ENCODE measurements at places on chromosomes 2 and 18.

- H3K36me3 ChIP-seq, result no peaks in the 10 kb centered on the region
- H3K4me1 ChIP-seq, result no peaks in the 10 kb centered on the region
- H3K27ac ChIP-seq, result no peak overlapping the region
Measured at GRCh38 chr2:102313025-102313424, 1.7 kb downstream of the IL1RL1 start.

DNA sequence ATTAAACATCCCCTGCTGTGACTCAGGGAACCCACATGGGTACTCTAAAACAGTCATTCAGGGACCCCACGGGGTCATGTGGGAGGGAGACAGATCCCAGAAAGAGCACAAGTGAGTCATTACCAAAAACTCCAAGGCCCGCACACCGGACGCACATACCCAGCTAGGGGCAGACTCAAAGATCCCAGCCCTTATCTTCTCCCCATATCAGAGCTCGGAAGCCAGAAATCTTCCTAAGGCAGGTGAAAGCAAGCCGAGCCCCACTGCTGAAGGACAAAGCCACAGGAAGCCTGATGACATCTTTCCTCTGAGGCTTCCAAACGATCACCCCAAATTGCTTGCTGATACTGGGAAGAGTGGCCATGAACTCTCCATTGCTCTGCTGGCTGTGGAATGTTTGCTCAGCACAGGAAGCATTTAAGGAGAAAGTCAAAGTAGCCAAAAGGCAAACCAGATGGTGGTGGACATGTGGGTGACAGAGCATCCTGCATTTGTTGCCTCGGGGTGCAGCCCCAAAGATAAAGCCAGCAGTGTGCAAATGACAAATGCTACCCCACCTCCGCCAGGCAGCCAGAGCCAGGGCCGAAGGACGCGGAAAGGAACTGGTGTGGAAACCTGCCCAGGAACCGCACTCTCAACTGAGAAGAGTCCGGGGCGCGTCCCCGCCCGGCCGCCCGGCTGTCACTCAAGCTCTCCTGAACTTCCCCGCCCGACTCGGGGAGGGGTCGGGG lies 784 bp downstream of the ACTR1B start:
- peaks cover 5% of the 10 kb centered on the region for H3K36me3 ChIP-seq
- H3K27me3 ChIP-seq, result no peaks in the 10 kb centered on the region
- peaks cover 16% of the 10 kb centered on the region for H3K4me1 ChIP-seq
- DNase-seq, result peak; percentile 78
- H3K4me3 ChIP-seq, result peak overlapping the region; percentile 81

DNA sequence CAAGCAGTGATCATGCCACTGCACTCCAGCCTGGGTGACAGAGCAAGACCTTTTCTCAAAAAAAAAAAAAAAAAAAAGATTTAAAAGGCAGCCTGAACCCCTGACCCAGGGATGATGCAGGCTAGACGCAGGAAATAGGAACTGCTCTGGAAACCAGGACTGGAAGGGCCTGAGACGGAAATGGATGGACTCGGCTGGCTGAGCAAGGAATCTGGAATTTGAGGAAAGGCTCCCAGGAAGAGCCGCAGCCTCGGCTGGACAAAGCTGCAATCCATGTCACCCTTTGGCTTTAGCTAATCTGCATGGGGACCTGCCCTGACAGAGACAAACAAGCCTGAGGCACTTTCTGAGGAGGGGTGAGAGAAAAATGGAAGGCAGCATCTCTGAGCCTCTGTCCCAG lies 55.0 kb upstream of the DAPL1 start:
- DNase-seq, result no peak
- H3K4me3 ChIP-seq, result no peak overlapping the region
- no peaks in the 10 kb centered on the region for H3K36me3 ChIP-seq
- no peaks in the 10 kb centered on the region for H3K27me3 ChIP-seq
- no peaks in the 10 kb centered on the region for H3K4me1 ChIP-seq

GRCh38 chr2:120840795-120841487 lies 105.3 kb downstream of the GLI2 start:
- H3K36me3 ChIP-seq, result no peaks in the 10 kb centered on the region
- no peaks in the 10 kb centered on the region for H3K4me1 ChIP-seq
- H3K27ac ChIP-seq, result no peak overlapping the region
- H3K4me3 ChIP-seq, result no peak overlapping the region
- no peaks in the 10 kb centered on the region for H3K27me3 ChIP-seq

GRCh38 chr2:68771211-68771751 lies 36.7 kb downstream of the ARHGAP25 start:
- H3K27ac ChIP-seq, result peak overlapping the region; percentile 22
- H3K4me1 ChIP-seq, result no peaks in the 10 kb centered on the region
- no peak overlapping the region for H3K4me3 ChIP-seq
- DNase-seq, result no peak
- no peaks in the 10 kb centered on the region for H3K27me3 ChIP-seq
- H3K36me3 ChIP-seq, result no peaks in the 10 kb centered on the region

- no peak overlapping the region for H3K27ac ChIP-seq
- no peaks in the 10 kb centered on the region for H3K27me3 ChIP-seq
- H3K36me3 ChIP-seq, result no peaks in the 10 kb centered on the region
- H3K4me1 ChIP-seq, result no peaks in the 10 kb centered on the region
- no peak overlapping the region for H3K4me3 ChIP-seq
Measured at GRCh38 chr2:108919571-108920373, 69.2 kb downstream of the EDAR start.

DNA sequence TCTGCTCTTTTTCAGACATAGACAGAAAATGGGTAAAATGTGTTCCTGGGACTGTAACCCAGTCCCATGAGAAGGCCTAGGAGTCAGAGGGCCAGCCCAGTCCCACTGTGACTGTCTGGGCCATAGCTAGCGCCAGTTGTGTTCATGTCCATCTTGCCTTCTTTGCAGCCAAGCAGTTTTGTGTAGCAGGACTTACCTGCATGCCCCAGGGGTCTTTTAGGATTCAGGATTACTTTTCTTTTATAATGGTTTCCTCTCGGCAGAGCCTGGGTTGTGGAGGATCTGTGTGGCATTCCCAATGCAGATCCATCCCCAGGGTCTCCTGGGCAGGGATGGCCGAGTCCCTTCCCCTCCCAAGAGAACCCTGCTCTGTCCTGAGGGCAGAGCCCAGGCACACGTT lies 90.8 kb downstream of the FHOD3 start:
- H3K27ac ChIP-seq, result no peak overlapping the region
- no peak for DNase-seq
- no peak overlapping the region for H3K4me3 ChIP-seq

DNA sequence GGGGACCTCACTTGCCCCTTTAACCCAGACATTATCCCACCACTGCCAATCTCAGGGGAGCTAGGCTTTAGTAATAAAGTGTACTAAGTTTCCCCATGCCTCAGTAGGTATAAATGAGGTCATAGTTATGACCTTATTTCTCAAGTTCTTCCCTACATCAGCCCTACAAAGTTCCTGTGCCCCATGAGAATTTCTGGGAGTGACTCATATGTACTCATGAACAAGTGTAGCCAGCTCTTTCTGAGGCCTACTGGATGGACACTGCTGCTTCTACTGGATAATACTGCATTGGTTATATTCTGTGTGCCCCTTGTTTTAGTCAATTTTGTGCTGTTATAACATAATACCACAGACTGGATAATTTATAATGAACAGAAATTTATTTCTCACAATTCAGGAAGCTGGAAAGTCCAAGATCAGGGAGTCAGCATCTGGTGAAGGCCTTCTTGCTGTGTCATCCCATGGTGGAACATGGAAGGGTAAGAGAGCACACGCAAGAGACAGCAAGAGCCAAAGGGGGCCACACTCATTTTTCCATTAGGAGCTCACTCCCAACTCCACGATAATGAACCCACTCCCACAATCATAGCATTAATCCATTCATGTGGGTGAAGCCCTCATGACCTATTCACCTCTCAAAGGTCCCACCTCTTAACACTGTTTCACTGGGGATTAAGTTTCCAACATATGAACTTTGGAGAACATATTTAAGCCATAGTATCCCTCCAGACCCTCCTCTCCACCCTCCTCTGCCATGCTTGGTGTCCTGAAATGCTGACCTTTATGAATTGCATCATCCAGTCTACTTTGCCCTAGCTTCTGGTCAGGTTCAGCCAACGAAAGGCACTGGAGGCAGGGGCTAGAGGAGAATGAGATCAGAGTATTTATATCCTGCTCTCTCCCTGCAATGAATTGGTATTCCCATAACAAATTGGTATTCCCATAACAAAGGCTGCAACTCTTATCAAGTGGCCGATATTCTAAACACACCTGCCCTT lies 25.4 kb upstream of the ST3GAL5 start:
- no peaks in the 10 kb centered on the region for H3K36me3 ChIP-seq
- H3K27me3 ChIP-seq, result no peaks in the 10 kb centered on the region
- no peak overlapping the region for H3K4me3 ChIP-seq
- H3K27ac ChIP-seq, result peak overlapping the region; percentile 46
- no peak for DNase-seq
- no peaks in the 10 kb centered on the region for H3K4me1 ChIP-seq

DNA sequence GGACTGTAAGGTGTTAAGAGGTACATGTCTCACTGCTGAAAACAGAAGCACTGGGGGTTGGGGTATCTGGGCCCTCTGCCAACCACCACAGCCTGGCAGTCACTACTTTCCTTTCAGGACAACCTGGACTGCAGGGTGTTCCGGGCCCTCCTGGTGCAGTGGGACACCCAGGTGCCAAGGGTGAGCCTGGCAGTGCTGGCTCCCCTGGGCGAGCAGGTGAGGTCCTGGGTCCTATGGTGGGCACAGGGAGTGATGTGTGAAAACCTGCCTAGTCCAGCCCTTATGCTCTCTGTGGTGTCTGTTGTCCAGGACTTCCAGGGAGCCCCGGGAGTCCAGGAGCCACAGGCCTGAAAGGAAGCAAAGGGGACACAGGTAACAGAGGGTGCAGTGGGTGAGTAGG lies 40.0 kb downstream of the MARCO start:
- DNase-seq, result no peak
- H3K27ac ChIP-seq, result no peak overlapping the region
- H3K36me3 ChIP-seq, result no peaks in the 10 kb centered on the region
- no peak overlapping the region for H3K4me3 ChIP-seq

GRCh38 chr2:101114815-101115214 lies 36.4 kb downstream of the TBC1D8 start:
- DNase-seq, result no peak
- no peaks in the 10 kb centered on the region for H3K27me3 ChIP-seq
- no peaks in the 10 kb centered on the region for H3K36me3 ChIP-seq
- H3K4me1 ChIP-seq, result peaks cover 26% of the 10 kb centered on the region
- no peak overlapping the region for H3K4me3 ChIP-seq

DNA sequence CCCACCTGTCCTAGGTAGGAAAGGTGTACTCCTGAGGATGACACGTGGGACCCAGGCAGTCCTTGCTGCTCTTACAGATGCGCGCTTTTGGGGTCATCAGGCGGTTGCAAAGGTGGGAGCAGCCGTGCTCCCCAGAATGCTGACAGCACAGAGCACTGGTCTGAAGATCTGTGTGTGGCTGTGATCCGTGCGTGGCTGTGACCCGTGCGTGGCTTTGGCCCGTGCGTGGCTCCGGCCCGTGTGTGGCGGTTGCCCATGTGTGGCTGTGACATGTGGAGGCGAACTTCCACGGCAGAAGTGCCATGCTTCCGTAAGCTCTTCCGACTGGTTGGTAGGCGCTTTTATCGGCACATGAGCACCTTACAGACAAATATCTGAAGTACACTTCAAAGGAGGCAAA lies 270.0 kb downstream of the AGAP1 start:
- H3K27ac ChIP-seq, result no peak overlapping the region
- H3K36me3 ChIP-seq, result no peaks in the 10 kb centered on the region
- no peak overlapping the region for H3K4me3 ChIP-seq
- no peaks in the 10 kb centered on the region for H3K27me3 ChIP-seq
- no peaks in the 10 kb centered on the region for H3K4me1 ChIP-seq

DNA sequence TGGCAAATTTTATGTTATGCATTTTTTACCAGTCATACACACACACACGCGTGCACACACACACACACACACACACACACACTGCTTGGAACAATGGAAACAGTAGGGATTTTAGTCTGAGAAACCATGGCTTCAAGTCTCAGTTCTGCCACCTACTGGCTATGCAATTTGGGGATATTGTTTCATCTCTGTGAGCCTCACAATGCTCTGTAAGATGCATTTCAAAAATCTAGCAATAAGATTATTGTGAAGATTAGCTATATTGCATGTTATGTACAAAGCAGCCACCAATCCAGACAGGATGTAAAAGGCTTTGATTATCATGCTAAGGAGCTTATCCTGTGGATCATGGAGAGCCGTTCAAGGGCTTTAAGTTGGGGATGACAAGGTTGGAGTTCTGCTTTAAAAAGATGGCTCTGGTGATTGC lies 401.4 kb downstream of the NBAS start:
- no peak for DNase-seq
- H3K36me3 ChIP-seq, result no peaks in the 10 kb centered on the region
- H3K27ac ChIP-seq, result no peak overlapping the region
- H3K4me3 ChIP-seq, result no peak overlapping the region
- H3K4me1 ChIP-seq, result no peaks in the 10 kb centered on the region

DNA sequence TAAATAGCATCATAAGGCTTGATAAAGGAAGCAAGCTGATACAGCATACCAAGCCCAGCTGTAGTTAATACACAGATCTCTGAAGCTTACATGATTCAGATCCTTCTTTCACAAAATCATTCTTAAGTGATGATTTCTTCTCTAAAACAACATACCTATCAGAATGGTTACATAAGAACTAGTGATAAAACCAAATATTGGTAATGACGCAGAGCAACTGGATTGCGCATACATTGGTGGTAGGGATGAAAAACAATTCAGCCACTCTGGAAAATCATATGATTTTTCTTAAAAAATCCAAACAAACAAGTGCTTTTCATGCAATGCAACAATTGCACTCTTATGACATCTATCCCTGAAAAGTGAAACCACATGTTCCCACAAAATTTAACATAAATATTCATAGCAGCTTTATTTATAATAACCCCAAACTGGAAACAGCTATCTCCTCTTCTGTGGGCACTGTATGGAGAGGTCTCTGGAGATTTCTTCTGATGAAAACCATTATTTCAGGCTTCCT lies 153.6 kb upstream of the DSEL start:
- DNase-seq, result no peak
- no peak overlapping the region for H3K4me3 ChIP-seq
- no peaks in the 10 kb centered on the region for H3K27me3 ChIP-seq

GRCh38 chr18:47077111-47077510 lies 41.7 kb upstream of the ELOA2 start:
- H3K4me1 ChIP-seq, result no peaks in the 10 kb centered on the region
- no peak overlapping the region for H3K4me3 ChIP-seq
- DNase-seq, result no peak
- no peaks in the 10 kb centered on the region for H3K36me3 ChIP-seq
- no peak overlapping the region for H3K27ac ChIP-seq

DNA sequence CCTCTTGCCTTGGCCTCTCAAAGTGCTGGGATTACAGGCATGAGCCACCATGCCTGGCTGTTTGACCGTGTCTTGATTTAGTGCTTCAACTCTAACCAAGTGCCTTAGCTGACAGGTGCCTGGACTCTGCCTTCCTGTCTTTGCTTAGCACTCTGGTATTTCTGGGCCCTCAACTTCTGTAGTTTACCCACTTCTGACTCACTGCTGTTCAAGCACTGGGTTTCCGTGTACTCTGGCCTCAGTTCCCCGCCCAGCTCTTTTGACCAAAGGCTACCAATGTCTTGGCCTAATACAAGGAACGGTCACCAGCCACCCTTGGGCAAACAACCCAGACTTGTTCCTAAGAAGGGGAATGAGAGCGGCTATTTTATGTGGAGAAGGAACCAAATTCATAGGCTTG lies 35.7 kb upstream of the CABLES1 start:
- no peaks in the 10 kb centered on the region for H3K4me1 ChIP-seq
- H3K36me3 ChIP-seq, result no peaks in the 10 kb centered on the region
- H3K4me3 ChIP-seq, result no peak overlapping the region
- H3K27me3 ChIP-seq, result no peaks in the 10 kb centered on the region
- peak; percentile 62 for DNase-seq

GRCh38 chr2:219991116-219991515 lies 363.7 kb downstream of the SLC4A3 start:
- no peak overlapping the region for H3K27ac ChIP-seq
- no peaks in the 10 kb centered on the region for H3K27me3 ChIP-seq
- H3K4me1 ChIP-seq, result no peaks in the 10 kb centered on the region
- H3K4me3 ChIP-seq, result no peak overlapping the region
- no peak for DNase-seq

Data from breast epithelium (tissue), 4 donors.